ENCODE measurements at places on chromosomes 3 and 15. TPM values are rescaled to one million over a fixed set of nuclear protein-coding genes. Genes with fewer than 3 reads are reported as not detected.

PLIN1 gene
- 0.15 TPM for total RNA-seq

WDR93 gene
- total RNA-seq = 0.15 TPM

MED12L gene
- 0.17 TPM for total RNA-seq

GALNT15 gene
- total RNA-seq = 10.4 TPM

SLC51B gene
- total RNA-seq = not detected

PXYLP1 gene
- total RNA-seq = 5.5 TPM

TAGLN3 gene
- 1.0 TPM for total RNA-seq

SKOR1 gene
- not detected for total RNA-seq

STRIT1 gene
- not detected for total RNA-seq

COX5A gene
- 243 TPM for total RNA-seq

P3H2 gene
- 6.4 TPM for total RNA-seq

CD80 gene
- not detected for total RNA-seq

CXCR6 gene
- total RNA-seq = not detected

BTLA gene
- total RNA-seq = not detected

CCR8 gene
- not detected for total RNA-seq

TRPC1 gene
- 8.2 TPM for total RNA-seq

SOX14 gene
- total RNA-seq = not detected

HCN4 gene
- total RNA-seq = not detected

GJD2 gene
- total RNA-seq = not detected

SH2D7 gene
- not detected for total RNA-seq

YEATS2 gene
- total RNA-seq = 22.5 TPM

CCR4 gene
- not detected for total RNA-seq

SNX4 gene
- 18.9 TPM for total RNA-seq

MEGF11 gene
- not detected for total RNA-seq

POLQ gene
- 4.7 TPM for total RNA-seq

CISH gene
- 2.1 TPM for total RNA-seq

GATA2 gene
- 2.8 TPM for total RNA-seq

MOBP gene
- not detected for total RNA-seq

FEZF2 gene
- total RNA-seq = not detected

ALS2CL gene
- 0.17 TPM for total RNA-seq

FURIN gene
- total RNA-seq = 35.8 TPM

TM4SF1 gene
- 155 TPM for total RNA-seq

SPINK8 gene
- total RNA-seq = not detected

MUC13 gene
- total RNA-seq = not detected

FMN1 gene
- 6.7 TPM for total RNA-seq

MYL3 gene
- total RNA-seq = not detected

NR2F2 gene
- total RNA-seq = 21.4 TPM
